ENCODE measurements at places on chromosomes 7 and 10.

GRCh38 chr7:2787251-2787951 is 56.7 kb downstream of the GNA12 start:
- DNase-seq, result no peak

DNA sequence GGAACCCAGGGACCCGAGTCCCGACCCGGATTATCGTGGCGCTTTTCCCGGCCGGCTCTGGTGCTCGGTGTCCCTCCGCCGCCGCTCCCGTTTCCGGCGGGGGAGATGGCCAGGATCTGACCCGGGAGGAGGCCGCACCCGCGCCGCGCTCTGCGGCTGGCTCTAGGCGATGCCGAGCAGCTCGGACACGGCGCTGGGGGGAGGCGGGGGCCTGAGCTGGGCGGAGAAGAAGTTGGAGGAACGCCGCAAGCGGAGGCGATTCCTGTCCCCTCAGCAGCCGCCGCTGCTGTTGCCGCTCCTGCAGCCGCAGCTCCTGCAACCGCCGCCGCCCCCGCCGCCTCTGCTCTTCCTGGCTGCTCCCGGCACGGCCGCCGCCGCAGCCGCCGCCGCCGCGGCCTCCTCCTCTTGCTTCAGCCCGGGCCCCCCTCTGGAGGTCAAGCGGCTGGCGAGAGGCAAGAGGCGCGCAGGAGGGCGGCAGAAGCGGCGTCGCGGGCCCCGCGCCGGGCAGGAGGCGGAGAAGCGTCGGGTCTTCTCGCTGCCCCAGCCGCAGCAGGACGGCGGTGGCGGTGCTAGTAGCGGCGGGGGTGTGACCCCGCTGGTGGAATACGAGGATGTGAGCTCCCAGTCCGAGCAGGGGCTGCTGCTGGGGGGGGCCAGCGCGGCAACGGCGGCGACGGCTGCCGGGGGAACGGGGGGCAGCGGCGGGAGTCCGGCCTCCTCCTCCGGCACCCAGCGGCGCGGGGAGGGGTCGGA is 593 bp downstream of the CDK13 start:
- peak; percentile 72 for DNase-seq

DNA sequence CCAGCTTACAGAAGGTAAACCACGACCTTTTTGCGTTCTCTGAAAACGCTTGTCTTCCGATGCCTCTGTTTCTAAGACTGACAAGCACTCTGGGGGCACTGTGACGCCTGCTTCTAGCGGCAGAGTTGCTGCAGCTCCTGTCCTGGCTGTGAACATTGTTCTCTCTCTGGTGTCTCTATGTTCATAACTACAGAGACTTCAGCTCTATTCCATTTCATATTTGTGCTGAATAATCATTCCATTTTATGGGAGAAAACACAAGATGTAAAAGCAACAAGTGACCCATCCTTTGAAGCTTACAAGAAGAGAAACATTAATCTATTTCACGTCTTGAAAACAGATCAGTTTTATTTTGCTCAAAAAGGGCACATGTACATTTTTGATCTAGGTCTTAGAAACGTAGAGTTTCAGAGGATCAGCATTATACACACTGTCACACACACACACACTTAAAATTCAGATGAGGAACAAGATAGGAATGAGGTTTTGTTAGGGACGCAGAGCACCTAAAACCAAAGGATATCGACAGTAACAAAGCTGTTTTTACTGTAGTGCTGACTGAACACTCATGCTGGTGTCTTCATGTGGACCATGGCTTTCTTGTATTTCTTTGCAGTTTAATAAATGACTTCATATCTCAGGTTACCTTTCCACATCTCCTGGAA is 3.0 kb downstream of the IKZF1 start:
- no peak for DNase-seq

DNA sequence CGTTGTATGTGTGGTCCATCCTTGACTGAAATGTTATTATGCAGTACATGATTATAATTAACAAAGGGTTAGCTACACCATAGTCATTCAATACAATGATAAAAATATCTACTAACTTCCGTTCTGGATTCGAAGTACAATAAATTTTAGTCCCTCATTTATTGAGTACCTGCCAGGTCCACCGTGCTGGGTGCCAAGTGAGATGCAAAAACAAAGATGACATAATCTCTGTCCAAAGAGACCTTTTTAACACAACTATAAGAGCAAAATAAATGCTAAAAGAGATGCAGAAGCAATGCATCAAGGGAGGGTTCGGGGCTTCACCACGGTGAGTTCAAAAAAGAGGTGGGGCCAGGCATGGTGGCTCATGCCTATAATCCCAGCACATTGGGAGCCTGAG is 33.1 kb downstream of the LAMB1 start:
- DNase-seq, result no peak

GRCh38 chr10:110392868-110393740 is 88.4 kb upstream of the SMNDC1 start:
- DNase-seq, result peak; percentile 60

DNA sequence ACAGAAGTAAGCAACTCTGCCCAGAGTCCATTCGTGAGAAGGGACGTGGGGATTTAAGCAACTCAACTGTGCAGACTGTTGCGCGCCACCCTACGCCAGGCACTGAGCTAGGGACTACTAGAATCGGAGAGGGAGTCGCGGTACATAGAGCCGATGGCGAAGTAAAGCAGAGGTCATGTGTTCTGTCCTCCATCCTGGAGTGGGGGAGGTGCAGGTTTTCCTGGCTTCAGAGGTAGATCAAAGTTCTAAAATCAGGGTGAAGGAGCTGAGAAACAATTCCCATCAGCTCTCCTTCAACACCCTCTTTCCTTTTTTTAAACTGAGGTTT is 23.2 kb downstream of the SLC35G1 start:
- peak; percentile 36 for DNase-seq

- no peak for DNase-seq
These were observed 63.3 kb upstream of the PRKG1 start for GRCh38 chr10:51010977-51011376.

- DNase-seq, result no peak
These were observed 85.9 kb downstream of the CD36 start for GRCh38 chr7:80724249-80724871.
